Activated naive CD4-positive, alpha-beta T cell (primary cell): ENCODE measurements at places on chromosomes 2 and 18.

- DNase-seq: no peak
Measured at GRCh38 chr2:200351815-200352214, 45.3 kb downstream of the SPATS2L start.

- DNase-seq: no peak
Measured at GRCh38 chr2:64487256-64488049, 33.5 kb downstream of the LGALSL start.

DNA sequence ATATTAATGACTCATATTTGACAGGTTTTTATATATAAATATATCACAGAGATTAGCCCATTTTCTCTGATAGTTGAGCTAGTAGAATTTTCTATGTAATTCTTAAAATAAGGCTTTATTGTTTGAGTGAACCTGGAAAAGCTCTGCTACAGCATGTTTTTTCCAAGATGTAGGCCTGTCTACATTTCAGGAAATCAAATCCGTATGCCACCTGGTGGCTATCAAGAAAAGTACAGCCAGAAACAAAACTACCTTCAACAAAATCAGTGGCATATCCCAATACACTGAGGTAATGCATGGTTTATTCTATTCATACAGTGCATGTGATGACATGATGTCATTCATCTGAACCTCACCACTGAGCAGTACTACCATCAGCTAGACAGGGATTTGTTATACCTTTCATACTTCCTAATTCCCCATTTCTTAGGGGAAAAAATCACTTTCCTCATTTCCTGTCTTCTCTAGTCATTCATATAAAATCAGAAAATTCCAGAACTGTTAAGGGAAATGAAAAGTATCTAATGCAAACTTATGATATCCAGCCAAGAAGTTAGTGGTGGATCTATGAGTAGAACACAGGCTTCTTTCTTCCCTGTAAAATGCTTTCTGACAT lies 310.4 kb upstream of the SYT4 start:
- DNase-seq: no peak

DNA sequence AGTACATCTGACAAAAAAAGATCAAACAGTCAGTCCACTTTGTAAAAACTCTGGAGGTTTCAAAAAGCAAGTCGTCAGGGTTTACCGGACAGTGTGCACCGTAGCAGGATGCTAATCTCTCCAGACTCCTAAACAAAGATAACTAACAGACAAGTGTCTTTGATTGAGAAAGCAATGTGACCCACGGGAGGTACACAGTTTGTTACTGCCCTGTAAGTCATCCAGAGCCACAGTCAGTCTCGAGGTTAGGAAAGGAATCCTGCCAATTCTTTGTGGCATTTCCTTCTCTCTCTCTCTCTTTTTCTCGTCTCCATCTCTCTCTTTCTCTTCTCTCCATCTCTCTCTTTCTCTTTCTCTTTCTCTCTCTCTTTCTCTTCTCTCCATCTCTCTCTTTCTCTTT lies 42.8 kb downstream of the LRRTM4 start:
- DNase-seq: no peak

DNA sequence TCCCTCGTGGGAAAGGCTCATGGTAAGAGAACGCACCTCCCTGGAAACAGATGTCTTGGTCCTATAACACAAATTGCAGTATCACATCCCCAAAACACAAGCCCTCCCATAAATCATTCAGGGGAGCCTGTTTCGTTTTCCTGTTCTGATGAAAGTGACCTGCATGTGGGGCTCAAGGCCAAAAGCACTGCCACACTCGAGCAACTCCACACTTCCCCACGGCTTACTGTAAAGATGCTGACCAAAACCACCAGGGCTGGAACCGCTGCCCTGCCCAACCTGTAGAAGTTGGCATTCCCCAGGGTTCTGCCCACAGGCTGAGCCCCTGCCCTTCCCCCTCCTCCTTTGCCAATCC lies 139.7 kb downstream of the BCL11A start:
- no peak for DNase-seq

- DNase-seq: no peak
Measured at GRCh38 chr18:24773101-24773500, 312.7 kb downstream of the HRH4 start.

DNA sequence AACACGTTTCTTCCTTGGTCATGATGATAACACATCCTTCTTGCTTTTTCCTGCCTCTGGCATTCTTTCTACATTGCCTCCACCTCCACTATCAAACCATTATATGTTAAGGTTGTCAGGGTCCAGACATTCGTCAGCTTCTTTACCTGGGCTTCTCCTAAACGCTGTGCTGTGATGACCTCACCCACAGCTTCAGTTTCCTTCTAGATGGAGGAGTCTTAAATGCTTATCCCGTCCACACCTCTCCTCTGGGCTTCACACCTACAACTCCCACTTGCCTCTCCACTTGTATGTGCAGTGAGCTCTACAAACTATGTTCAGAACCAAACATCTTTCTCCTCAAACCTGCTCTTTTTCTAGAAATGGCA lies 666 bp upstream of the STAT1 start:
- DNase-seq: no peak

- DNase-seq: no peak
Measured at GRCh38 chr2:37589298-37589697, 82.1 kb downstream of the CDC42EP3 start.

DNA sequence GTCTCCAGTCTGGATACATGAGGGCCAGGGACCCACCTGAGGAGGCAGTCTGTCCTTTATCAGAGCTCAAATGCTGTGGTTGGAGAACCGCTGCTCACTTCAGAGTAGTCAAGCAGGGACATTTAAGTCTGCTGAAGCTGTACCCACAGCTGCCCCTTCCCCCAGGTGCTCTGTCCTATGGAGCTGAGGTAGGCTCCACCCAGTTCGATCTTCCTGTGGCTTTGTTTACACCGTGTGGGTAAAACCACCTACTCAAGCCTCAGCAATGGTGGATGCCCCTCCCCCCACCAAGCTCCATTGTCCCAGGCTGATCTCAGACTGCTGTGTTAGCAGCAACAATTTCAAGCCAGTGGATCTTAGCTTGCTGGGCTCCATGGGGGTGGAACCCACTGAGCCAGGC lies 731.4 kb upstream of the HS6ST1 start:
- no peak for DNase-seq

GRCh38 chr2:32058130-32058529 lies 5.2 kb upstream of the SPAST start:
- no peak for DNase-seq

- no peak for DNase-seq
Measured at GRCh38 chr2:212692466-212692865, 153.9 kb upstream of the ERBB4 start.

- no peak for DNase-seq
Measured at GRCh38 chr18:12621742-12622306, 36.1 kb downstream of the SPIRE1 start.

GRCh38 chr18:12074736-12075135 lies 18.9 kb upstream of the ANKRD62 start:
- no peak for DNase-seq

GRCh38 chr2:201118961-201119854 lies 3.2 kb downstream of the CFLAR start:
- DNase-seq: no peak

DNA sequence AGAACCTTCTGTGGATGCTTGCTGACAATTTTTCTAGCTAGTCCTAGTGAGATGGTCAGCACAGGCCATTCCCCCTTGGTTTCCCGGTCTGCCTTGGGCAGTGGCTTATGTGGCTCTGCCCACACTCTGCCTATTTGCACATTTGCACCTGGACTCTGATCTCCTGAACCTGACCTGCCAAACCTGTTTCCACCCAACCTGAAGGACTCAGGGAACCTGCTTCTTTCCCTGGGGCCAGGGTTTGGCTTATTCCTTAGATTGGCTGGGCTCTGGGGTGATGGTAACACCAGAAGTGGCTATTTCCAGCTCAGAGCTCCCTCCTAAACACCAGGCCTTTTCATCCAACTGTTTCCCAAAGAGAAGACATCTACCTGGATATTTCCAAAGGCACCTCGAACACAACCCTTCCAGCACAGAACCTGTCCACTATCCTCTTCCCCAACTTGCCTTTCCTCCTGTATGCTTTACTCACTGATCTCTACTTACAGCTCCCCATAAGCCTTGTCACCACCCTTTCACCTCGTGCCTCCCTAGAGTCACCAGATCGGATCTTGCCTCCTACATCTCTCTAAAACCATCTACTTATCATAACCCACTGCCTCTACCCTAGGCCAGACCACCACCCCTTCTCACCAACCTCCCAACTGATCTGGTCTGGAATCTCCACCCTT lies 5.8 kb upstream of the MTA3 start:
- no peak for DNase-seq
